Cerebellar nuclear complex (tissue), 1 donor: ENCODE measurements at places on chromosomes 12 and 14.

DNA sequence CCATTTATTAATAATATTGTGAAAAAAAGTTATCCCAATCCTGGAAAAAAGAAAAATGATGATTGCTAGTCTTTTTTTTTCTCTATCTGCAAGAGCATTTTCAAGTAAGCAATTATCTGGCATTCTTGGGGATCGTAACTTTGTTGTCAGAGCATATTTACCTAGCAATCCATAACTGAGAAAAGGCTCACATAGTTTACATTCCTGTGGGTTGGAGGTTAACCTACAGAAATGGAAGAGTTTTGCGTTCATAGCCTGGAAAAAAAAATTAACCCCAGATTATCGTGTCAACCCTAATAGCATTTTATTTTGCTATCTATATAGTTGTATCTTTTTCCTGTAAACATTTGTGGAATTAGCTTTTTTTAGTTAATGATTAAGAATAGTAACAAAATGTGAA is 292.3 kb downstream of the DAD1 start:
- no peak for DNase-seq

DNA sequence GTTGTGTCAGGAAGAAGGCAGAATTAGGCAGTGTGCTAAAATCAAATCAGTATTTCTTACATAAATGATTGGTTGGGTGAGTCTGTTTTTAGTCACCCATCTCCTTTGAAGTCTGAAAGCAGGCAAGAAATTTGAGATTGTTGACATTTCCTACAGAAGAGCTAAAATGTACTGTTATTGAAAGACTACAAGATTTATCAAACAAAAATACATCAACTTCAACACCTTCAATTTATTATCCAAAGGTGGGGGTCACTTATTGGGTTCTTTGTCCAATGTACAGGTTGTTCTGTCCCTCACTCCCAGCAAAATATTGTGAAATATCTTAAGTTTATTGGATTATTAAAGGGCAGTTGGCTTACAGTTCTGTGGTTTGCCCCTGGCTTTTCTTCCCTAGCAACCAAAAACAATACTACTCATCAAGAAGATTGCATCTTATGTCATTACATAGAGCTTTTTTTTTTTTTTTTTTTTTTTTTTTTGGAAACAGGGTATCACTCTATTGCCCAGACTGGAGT is 20.6 kb upstream of the PKP2 start:
- no peak for DNase-seq

DNA sequence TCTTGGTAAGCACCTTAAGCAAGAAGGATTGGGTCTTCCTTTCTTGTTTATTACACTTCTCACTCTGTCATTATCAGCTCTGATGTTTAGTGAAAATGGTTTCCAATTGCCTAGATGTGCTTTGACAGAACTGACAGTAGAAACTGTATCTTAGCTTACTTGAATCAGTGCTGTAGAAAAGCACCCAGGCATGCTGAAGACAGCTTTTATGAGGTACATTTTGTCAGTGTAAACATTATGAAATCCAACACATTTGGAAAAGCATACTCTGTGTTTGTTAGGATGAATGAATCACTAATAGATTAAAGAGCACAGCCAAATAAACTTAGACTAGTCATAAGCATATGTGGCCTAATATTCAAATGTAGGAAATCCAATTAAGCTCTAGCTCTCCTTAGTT is 290.2 kb upstream of the NPAS3 start:
- DNase-seq: no peak

DNA sequence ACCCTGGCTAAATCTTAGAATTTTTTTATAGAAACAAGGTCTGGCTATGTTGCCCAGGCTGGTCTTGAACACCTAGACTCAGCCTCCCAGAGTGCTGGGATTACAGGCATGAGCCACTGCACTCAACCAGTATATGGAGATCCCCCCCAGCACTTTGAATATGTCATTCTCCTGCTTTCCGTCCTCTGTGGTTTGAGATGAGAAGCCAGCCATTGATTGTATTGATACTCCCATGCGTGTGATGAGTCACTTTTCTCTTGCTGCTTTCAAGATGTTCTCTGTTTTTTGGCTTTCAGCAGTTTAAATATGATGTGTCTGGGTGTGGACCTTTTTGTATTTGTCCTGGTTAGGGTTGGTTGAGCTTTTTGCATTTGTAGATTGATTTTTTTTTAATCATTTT is 75.2 kb upstream of the DNM1L start:
- DNase-seq: no peak

DNA sequence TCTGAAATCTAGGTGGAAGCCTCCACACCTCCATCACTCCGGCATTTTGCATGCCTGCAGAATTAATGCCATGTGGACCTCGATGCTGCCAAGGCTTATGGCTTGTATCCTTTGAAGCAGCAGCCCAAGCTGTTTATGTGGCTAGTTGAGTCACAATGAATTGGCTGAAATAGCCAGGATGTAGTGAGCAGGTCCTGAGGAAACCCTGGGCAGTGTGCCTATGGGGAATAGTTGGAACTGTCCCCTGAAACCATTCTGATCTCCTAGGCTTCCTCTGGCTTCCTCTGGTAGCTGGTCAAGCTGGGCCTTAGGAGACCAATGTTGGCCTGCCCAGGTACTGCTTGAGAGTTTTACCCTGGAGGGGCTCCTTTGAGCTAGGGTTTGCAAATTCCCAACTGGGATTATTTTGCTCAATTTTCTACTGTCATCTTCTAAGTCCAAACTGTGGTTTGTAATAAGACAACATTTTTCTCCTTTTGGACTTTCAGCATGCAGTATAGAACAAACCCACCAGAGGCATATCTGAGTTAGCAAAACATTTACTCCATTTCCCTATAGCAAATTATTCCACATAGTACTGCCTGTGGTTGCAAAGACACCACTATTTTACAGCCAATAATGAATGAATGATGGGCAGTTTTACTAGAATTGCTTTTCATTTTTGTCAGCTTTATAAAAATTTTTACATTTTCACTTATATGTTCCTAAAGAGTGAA is 85.1 kb upstream of the AMIGO2 start:
- DNase-seq: no peak

DNA sequence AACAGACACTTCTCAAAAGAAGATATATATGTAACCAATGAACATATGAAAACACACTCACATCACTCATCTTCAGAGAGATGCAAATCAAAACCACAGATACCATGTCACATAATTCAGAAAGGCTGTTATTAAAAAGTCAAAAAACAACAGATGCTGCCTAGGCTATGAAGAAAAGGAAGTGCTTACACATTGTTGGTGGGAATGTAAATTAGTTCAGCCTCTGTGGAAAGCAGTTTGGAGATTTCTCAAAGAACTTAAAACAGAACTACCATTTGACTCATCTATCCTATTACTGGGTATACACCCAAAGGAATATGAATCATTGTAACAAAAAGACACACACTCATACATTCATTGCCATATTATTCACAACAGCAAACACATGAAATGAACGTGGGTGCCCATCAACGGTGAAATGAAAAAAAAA is 35.1 kb downstream of the EIF2S3B start:
- DNase-seq: no peak

GRCh38 chr12:131385313-131386166 is 325.4 kb upstream of the SFSWAP start:
- DNase-seq: no peak

DNA sequence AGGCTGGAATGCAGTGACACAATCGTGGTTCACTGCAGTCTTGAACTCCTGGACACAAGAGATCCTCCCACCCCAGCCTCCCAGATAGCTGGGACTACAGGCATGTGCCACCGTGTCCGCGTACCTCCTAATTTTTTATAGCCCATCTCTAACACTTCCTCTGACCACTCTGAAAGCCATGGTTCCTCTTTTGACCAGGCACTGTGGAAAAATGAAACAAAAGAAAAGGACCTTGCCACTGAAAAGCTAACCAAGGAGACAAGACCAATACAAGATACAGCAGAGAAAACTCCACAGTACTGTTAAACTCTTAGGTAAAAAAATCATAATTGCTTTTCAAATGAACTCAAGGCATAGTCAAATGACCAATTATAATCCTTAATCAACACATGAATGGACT is 233.3 kb downstream of the NEDD1 start:
- no peak for DNase-seq

GRCh38 chr12:106120519-106121105 is 18.1 kb downstream of the NUAK1 start:
- DNase-seq: no peak

- no peak for DNase-seq
Observed at GRCh38 chr14:95818581-95818980, 58.1 kb upstream of the TUNAR start.

DNA sequence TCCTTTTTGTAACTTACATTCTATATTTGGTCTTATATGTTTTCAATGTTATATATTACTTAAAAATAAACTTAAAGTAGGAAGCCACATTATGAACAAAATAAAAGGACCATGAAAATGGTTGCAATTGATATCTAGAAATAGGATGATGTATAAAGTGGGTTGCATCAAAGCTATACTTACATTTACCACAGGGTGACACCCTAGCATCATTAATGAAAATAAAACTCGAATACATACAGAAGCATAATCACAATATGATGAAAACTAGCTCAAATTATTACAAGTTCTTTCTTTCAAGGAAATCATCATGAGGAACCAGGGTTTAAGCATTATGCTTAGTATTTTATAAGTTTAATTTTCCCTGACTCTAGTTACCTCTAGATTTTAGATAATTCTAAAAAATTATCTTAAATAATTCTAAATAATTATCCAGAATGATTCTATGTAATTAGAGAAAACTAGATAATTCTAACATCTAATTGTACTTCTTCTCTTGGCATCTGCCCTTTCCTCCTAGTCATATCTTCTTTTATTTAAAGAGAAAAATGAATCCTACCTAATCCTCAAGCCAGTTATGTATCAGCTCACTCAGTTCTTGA is 31.2 kb downstream of the TAS2R7 start:
- DNase-seq: no peak

DNA sequence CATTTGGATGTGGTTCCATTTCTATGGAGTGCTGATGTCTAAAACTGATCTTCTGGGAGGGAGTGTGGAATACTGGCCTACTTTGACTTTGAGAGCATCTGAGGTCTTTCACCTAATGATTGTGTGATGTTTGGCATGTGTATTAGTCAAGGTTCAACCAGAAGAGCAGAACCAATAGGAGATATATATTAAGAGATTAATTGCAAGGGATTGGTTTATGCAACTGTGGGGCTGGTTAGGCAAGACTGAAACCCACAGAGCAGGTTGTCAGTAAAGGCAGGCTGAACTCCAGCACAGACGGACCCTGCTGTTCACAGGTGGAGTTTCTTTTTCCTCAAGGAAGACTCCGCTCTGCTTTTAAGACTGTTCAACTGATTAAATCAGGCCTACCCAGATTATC is 11.6 kb downstream of the BMAL2 start:
- DNase-seq: no peak

GRCh38 chr14:44961151-44961553 is 595 bp downstream of the KLHL28 start:
- DNase-seq: no peak

DNA sequence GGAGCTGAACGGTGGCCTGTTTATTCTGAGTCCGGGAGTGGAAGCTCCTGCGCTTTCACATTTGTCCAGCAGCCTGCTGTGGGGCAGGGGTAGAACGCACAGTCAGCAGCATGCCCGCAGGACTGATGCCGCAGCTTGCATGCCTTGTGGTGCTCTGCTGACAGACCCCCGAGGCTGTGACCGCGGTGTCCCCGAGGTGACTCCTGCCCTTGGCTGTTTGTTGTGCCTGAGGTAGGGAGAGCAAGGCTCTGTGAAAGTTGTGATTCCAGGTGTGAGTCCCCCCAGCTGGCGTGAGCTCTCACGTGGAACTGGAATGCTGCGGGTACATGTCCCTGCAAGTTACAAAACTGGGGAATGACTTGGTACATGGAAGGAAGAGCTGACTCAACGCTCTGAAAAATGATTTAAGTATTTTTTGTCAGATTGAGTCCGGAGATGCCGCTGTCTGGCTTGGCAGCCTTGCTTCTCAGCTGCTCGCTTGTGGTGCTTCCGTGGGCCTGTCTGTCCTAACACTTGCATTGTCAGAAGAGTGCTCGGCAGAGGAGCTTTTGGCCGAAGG is 18.1 kb downstream of the MLXIP start:
- DNase-seq: no peak

- no peak for DNase-seq
Observed at GRCh38 chr14:97221572-97222285, 424.5 kb downstream of the VRK1 start.

- no peak for DNase-seq
Observed at GRCh38 chr12:87687362-87687761, 341.8 kb downstream of the C12orf50 start.

- DNase-seq: no peak
Observed at GRCh38 chr14:99502989-99503421, 21.8 kb downstream of the CCNK start.

GRCh38 chr12:89309815-89310214 is 42.5 kb downstream of the DUSP6 start:
- no peak for DNase-seq

DNA sequence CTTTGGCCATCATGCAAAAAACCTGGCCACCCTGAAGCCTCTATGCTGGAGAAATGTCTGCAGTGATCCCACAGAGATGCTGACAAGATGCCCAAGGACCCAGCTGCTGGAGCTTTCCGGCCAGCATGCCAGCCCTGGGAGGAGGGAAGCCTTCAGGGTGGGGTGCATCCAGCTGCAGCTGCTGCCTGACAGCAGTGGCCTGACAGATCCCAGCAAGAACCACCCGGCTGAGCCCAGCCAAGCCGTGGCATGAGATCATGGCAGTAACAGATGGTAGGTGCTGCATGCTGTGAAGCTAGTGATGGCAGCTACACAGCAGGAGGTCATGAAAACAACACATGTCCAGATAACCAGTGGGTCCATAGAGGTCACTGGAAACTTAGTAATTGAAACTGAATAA is 13.8 kb downstream of the CLBA1 start:
- no peak for DNase-seq

GRCh38 chr12:85874031-85874461 is at the start of gene NTS:
NTS (plus strand) TSS chr12:85874295; CDS start chr12:85874404, 109 bp downstream.
- DNase-seq: no peak

DNA sequence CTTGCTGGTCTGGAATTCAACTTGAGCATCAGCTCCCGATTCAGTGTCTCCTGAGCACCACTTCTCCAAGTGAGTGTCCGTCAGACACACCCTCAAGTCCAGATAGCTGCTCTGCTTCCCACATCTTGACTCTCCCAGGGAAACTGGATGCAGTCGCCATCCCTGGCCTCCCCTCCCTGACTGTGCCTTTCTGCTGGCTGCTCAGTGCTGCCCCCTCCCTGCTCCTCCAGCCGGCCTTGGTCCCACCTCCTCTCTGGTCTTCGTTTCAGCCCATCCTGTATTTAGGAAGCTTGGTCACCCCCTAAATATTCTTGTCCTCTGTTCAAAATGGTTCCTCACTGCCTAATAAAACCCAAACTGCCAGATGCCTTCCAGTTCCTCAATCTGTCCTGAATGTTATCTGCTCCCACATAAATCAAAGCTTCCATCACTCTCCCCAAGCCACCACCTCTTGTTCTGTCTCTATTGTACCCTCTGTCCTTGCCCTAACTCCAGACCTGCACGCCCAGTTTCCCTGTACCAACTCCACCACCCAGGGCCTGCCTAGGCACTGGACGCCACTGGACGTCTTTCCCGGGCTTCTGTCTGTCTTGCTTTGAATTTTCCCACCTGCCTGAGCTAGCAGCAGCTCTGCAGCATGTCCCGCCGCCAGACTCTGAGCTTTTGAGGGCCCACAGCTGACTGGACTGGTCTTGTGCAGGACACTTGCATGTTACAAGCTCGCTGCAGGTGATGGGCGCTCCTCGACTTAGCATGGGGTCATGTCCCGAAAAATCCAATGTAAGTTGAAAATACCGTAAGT is 33.8 kb downstream of the CCDC92 start:
- DNase-seq: no peak

- no peak for DNase-seq
Observed at GRCh38 chr12:1528791-1529190, 65.6 kb downstream of the FBXL14 start.
